ENCODE measurements at places on chromosomes 3 and 15.

- DNase-seq = peak; percentile 65
Measured at GRCh38 chr15:93241696-93242585, 152.9 kb upstream of the RGMA start.

GRCh38 chr15:74403588-74403919, 30.2 kb downstream of the SEMA7A start:
- DNase-seq = no peak

DNA sequence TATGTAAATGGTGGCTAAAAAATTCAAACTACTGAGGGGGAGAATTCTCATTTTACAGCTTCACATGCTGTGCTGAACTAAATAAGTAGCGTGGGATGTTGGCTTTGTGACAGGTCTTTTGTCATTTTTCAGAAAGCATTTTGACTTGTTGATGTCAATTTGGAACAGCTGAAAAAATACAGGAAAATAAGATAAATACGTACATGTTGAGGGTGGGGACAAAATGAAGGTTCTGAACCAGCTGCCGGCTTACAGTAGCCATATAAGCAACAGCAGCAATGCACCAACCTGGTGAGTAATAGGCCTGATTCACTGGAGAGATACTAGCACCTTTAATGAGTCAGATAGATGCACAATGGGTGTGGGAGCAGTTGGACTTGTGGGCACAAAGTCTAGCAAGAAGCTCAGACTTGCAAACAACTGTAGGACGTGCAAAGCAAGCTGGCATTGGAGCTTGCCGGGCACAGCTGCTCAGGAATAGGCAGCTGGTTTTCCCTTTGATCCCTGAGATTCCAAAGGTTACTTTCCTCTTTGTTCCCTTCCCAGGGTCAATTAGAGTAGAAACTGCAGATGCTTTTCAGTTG, 12.9 kb downstream of the B3GNT5 start:
- peak; percentile 90 for DNase-seq

- DNase-seq = no peak
Measured at GRCh38 chr3:95586754-95587153, 1227.6 kb upstream of the EPHA6 start.

GRCh38 chr3:150449169-150449721, 41.1 kb downstream of the TSC22D2 start:
- DNase-seq = no peak

GRCh38 chr3:88031642-88032077, 27.1 kb downstream of the CGGBP1 start:
- no peak for DNase-seq

- DNase-seq = peak; percentile 54
Measured at GRCh38 chr15:45399381-45400212, 21.3 kb upstream of the GATM start.

DNA sequence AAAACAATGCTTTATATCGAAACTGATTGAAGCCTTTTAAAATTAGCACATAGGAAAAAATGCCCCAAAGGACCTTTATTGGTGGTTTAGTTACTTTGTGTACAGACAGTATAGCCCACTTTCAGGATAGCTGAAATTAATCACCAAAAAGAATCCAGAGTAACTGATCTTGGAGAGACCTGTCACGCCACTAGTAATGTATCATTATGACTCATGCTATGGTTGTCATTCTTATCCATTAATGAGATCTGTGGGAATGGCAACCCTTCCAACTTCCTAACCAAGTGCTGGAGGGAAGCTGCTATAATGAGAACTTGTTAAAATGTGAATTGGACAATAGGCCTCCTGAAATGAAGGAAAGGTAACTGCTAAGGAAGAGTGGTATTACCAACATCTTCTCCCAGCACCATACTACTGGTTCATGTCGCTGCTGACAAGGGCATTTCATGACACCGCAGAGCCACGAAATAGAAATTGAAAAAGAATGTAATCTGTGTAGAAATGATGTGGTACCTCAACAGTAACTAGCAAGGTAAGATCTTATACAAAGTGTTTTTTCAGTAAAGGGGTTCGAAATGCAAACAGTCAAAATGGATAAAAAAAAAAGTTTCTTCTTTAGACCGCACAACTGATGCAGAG, 7.1 kb upstream of the EMC4 start:
- no peak for DNase-seq

All from NCI-H2081 (cell line).